BJ (cell line): ENCODE measurements at places on chromosomes 13 and 19.
A peak's percentile ranks its signal among the peaks of the same experiment; 100 is the strongest.

- no peak for DNase-seq
Measured at GRCh38 chr13:35481777-35482176, 5.3 kb upstream of the MAB21L1 start.

DNA sequence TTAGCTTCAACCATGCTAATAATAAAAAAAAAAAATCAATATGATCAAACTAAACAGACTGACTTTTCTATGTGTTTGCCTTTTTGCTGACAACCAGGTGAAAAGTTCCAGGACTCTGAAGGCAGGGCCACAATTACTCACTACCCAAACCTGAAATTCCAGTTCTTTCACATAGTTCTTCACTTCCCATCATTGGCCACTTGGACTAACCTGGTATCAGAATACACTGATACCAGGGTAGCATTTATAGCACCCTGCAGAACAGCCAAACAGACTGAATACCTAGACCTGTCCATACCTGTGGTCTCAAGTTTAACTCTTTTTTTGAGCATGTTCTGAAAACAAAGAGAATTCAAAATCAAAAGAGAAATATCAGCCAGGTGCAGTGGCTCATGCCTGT is 25.1 kb downstream of the ELF1 start:
- DNase-seq: no peak

- no peak for DNase-seq
Measured at GRCh38 chr13:44032802-44033201, 153.1 kb downstream of the LACC1 start.

DNA sequence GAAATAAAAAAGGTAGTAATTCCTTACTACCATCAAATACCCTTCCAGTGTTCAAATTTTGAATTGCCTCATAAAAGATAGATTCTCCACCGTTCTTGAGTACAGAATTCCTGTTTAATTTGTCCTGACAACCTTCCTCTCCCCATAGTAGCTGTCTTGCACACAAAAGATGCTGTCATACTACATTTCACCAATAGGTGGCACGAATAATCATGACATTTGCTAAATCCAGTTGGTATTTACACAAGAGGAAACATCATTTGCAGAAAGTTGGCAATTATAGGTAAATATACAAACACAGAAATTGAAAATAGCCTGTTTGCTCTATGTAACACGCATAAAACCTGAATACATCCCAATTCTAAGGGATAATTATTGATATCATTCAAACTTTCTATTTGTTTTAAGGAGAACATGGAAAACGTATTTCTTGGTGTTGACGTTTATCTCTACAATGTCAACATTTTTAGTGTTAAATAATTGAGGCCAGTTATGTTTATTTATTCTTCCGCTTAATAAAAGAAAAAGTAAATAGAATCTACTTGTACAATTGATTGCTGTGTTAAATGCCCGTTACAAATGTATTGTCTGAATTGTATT is 58.3 kb upstream of the CLDN10 start:
- peak; percentile 9 for DNase-seq

DNA sequence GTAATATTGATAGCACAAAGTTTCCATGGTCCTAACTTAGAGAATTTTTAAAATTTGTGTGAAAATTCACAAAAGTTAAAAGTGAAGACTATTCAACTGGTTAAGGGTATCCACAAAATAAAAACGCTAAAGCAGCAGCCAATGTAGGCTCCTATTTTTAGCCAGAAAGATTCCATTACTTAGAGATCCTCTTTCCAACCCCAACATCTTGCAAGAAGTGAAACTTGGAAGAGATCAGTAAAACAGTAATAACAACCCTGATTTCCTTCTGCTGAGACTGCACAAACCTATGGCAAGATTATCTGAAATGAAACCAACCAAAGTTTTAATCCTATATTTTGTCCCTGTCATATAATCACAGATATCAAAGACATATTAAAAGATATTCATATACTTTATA is 8.5 kb downstream of the TBC1D4 start:
- no peak for DNase-seq

DNA sequence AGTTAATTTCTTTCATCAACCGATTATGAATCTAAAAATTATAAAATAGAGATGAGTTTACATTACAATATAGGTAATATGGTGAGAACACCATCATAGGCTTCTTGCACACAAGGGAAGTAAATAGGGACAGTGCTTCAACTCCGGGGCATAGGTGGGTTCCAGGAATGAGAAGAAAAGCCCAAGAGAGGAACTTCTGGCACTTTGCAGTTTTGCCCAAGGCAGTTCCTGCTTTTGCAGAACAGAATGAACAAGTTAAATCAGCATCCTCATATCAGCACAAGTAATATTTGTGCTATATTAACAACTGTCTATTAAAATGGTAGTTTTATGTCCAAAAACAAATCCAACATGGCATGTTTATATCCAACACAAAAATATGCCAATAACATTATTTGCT is 60.1 kb downstream of the DACH1 start:
- no peak for DNase-seq

- DNase-seq: no peak
Measured at GRCh38 chr13:112134391-112135075, 67.6 kb downstream of the SOX1 start.
